Adrenal gland (tissue), 19 donors: ENCODE measurements at places on chromosomes 4 and X. TPM values are rescaled to one million over a fixed set of nuclear protein-coding genes. Genes with fewer than 3 reads are reported as not detected.

Gene NMU
- total RNA-seq: not detected

Gene IL21
- not detected for total RNA-seq

Gene ABCE1
- total RNA-seq: 29.6 TPM

Gene TBC1D9
- total RNA-seq: 14.2 TPM

Gene FAM9C
- not detected for total RNA-seq

Gene P2RY4
- total RNA-seq: 0.14 TPM

Gene SLITRK4
- total RNA-seq: 25.6 TPM

Gene MORC4
- 47.3 TPM for total RNA-seq

Gene ANXA10
- total RNA-seq: not detected

Gene AASDH
- 13.8 TPM for total RNA-seq

Gene DMP1
- not detected for total RNA-seq

DNA sequence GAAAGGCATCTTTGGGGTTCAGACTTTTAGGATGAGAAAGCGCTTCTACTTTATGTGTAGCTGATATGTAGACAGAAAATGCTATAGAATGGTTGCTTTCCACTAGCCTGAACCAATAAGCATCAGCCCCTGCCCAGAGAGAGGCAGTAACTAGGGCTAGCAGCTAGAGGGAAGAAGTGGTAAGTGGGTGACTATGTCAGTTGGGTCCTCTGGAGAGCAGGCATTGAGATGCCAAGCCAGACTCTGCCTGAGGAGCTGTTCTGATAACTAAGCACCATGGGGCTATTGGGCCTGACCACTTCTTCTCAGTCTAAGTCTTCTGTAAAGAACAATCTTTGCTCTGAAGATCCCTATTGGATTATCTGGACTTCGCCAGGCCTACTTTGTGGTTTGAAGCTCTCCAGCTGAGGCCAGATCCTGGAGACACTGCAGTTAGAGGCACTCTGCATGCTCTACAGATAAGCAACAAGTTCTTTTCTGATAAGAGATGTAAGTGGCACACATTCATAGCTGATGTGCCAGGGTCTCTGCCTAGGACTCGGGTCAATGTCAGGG is 146.1 kb downstream of the RBM46 start:
- H3K4me3 ChIP-seq: no peak overlapping the region
- DNase-seq: no peak
- H3K27me3 ChIP-seq: no peaks in the 10 kb centered on the region
- H3K36me3 ChIP-seq: no peaks in the 10 kb centered on the region
- H3K4me1 ChIP-seq: no peaks in the 10 kb centered on the region

GRCh38 chr4:157443537-157443936 is 223.0 kb downstream of the GRIA2 start:
- no peak overlapping the region for H3K4me3 ChIP-seq
- no peak for DNase-seq
- no peak overlapping the region for H3K27ac ChIP-seq
- no peaks in the 10 kb centered on the region for H3K27me3 ChIP-seq
- H3K4me1 ChIP-seq: no peaks in the 10 kb centered on the region

DNA sequence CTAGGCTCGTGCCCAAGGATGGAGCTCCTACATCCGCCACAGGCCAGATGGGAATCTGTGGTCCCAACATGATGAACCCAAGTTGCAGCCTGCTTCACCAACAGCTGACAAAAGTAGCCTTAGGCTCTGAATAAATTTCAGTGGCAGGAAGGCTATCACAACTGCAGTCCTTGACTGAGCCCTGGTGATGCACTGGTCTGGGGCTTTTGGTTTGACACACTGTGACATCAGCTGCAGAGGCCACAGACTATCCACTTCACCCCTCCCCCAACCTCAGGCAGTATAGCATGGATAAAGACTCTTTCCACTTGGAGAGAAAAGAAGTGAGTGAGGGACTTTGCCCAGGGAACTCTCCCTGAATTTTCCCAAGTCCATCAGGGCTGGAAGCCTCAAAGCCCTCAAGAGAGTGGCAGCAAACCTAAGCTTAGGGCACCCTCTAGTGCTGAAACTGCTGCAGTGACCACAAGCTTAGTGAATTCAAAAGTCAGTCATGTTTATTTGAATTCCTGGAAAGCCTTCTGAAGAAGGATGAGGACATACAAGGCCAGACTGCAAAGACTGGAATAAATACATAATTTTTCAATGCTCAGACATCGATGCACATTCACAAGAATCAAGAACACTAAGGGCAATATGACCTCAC is 135.0 kb upstream of the TENT5D start:
- no peak overlapping the region for H3K4me3 ChIP-seq
- H3K27ac ChIP-seq: no peak overlapping the region
- no peak for DNase-seq

DNA sequence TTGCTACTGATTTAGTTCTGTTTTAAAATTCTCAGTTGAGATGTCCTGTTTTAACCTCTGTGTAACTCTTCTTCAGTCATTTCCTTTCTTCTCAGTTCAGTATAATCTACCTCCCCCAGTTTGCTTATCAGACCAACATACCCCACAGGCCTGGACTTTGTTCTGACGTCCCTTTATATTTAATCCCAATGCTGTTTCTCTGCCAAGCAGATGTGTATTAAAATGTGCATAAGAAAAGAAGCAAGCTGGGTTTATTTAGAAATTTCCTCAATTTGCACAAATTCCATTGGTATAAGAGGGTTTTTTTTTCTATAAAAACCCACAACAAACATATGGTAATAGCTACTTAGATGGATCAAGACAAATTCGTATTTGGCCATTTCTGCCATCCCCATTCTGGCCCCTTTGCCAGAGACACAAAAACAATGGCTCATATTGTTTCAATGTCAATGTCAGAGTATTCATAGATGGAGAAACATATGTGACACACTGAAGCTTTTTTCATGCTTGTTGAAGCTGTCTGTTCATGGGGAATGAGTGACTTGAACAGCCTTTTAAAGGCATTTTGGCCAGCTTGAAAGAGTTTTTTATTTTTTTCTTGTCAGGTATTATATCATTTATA is 24.5 kb downstream of the HCCS start:
- peaks cover 19% of the 10 kb centered on the region for H3K27me3 ChIP-seq
- no peaks in the 10 kb centered on the region for H3K36me3 ChIP-seq
- H3K4me3 ChIP-seq: no peak overlapping the region

DNA sequence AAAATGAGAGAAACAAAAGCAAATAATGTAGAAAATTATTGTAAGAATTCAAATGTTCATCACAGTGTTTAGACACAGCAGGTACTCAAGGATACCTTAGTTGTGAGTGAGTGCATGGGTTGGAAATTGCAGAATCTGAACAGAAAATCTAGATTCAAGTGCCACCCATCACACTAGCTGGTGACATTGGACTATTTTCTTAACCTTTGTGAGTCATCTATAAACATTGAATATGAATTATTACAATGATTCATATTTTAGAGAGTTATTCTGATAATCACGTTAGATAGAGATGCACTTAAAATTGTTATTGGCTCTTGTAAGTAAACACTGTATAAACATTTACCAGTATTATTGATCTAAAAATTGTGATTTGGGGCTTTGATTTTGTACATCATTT is 1113.1 kb downstream of the STIM2 start:
- no peaks in the 10 kb centered on the region for H3K27me3 ChIP-seq
- no peak overlapping the region for H3K27ac ChIP-seq
- H3K36me3 ChIP-seq: no peaks in the 10 kb centered on the region
- H3K4me1 ChIP-seq: no peaks in the 10 kb centered on the region
- no peak for DNase-seq
- no peak overlapping the region for H3K4me3 ChIP-seq

- DNase-seq: no peak
- no peaks in the 10 kb centered on the region for H3K4me1 ChIP-seq
- no peaks in the 10 kb centered on the region for H3K36me3 ChIP-seq
- no peak overlapping the region for H3K4me3 ChIP-seq
These were observed 28.7 kb downstream of the APLN start for GRCh38 chrX:129626026-129626425.

DNA sequence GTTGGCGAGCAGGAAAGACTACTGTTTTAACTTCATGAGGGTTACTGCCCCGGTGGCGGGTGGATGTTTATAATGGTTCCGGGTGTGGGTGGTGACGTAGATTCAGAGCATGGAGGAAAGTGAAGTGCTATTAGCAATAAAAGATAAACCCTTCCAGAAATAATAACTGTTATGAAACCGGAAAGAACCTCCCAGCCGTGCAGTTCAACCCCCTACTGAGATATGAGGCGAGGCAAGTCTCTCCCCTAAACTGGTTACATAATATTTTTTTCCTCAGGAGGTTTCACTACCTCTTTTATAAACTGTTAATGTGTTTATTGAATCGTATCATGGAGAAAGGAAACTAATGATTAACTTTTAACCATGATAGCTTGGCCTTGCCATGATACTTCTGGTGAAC is 33.9 kb upstream of the STIM2 start:
- no peaks in the 10 kb centered on the region for H3K27me3 ChIP-seq
- no peak overlapping the region for H3K4me3 ChIP-seq
- H3K4me1 ChIP-seq: no peaks in the 10 kb centered on the region

- no peak overlapping the region for H3K4me3 ChIP-seq
- H3K27me3 ChIP-seq: no peaks in the 10 kb centered on the region
- no peaks in the 10 kb centered on the region for H3K4me1 ChIP-seq
- no peak for DNase-seq
These were observed 1151.3 kb upstream of the IGFBP7 start for GRCh38 chr4:58261526-58261925.

DNA sequence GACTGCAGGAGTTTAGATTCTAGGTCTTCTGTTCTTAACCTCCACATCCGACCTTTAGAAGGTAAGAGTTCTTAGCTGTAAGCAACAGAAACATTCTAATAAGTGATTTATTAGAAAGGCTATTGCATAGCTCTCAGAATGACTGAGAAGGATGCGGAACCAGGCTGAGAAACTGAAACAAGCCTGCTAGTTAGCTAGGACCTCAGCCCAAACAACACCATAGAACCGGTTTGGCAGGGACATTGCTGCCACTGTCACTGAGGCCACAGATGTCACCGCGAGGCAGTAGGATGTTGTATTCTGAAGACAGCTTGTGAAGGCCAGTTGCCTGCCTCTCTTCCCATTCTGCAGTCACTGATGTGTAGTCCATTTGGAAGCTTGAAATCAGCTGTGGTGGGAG is 160.0 kb upstream of the ARX start:
- no peaks in the 10 kb centered on the region for H3K36me3 ChIP-seq
- no peak for DNase-seq
- H3K27me3 ChIP-seq: peaks cover 31% of the 10 kb centered on the region
- no peak overlapping the region for H3K27ac ChIP-seq
- no peaks in the 10 kb centered on the region for H3K4me1 ChIP-seq
- H3K4me3 ChIP-seq: no peak overlapping the region

DNA sequence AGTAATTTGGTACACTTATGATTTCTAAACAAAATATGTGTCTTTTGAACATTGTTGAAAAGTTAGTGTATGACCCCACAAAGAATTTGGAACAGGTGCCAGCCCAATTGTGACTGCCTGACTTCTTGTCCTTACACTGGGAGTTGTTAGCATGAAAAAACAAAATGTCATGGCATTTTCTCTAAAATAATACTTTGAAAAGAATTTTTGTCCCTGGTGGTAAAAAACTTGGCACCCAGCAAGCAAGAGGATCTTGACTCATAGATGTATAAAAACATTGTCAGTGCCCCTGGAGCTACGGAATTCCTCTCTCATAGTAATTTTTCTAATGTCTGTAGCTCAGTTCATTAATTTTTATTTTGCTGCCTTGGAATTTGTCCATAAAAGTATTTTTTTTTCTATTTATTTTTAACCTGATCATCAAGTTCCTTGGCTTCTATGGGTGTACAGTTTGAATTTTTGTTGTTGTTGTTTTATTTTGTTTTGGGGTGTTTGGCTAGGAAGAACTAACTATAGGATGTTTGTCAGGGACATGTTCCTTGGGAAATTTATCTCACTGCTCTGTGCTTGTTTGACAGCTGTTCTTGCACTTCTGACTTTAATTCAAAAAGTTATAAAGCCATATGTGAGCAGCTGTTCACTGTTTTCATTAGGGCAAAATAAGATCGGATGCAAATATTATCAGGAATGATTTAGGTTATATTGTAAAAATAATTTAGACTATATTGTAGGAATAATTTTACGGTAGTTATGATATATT is 95.4 kb upstream of the NUDT6 start:
- no peak overlapping the region for H3K27ac ChIP-seq
- no peak overlapping the region for H3K4me3 ChIP-seq
- H3K4me1 ChIP-seq: peaks cover 15% of the 10 kb centered on the region
- H3K27me3 ChIP-seq: no peaks in the 10 kb centered on the region

DNA sequence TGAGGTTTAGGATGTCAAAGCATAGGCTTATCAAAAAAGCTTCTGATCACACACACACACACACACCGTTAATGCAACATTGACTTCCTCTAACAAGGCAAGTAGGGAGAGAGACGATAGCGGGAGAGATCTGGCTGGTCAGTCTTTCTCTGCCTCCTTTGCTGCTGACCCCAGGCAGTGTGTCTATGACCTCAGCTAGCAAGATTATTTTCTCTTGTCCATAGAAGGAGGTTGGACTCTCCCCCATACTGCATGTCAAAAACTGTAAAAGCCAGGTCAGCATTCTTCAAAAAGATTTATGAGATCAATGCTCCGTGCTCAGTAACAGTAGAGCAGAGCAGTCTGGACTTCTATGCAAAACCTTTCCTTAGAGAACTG is 63.5 kb upstream of the PGM2 start:
- H3K4me3 ChIP-seq: no peak overlapping the region
- no peaks in the 10 kb centered on the region for H3K36me3 ChIP-seq
- H3K4me1 ChIP-seq: no peaks in the 10 kb centered on the region
- no peak for DNase-seq
- no peak overlapping the region for H3K27ac ChIP-seq
- no peaks in the 10 kb centered on the region for H3K27me3 ChIP-seq

GRCh38 chr4:158208963-158209640 is 1.2 kb upstream of the TMEM144 start:
- H3K36me3 ChIP-seq: no peaks in the 10 kb centered on the region
- H3K27me3 ChIP-seq: no peaks in the 10 kb centered on the region
- no peak overlapping the region for H3K4me3 ChIP-seq
- peaks cover 18% of the 10 kb centered on the region for H3K4me1 ChIP-seq
- DNase-seq: no peak

GRCh38 chr4:152515678-152516077 is 20.2 kb downstream of the FBXW7 start:
- no peak overlapping the region for H3K27ac ChIP-seq
- H3K4me3 ChIP-seq: no peak overlapping the region
- no peaks in the 10 kb centered on the region for H3K27me3 ChIP-seq
- H3K4me1 ChIP-seq: no peaks in the 10 kb centered on the region
- H3K36me3 ChIP-seq: no peaks in the 10 kb centered on the region

DNA sequence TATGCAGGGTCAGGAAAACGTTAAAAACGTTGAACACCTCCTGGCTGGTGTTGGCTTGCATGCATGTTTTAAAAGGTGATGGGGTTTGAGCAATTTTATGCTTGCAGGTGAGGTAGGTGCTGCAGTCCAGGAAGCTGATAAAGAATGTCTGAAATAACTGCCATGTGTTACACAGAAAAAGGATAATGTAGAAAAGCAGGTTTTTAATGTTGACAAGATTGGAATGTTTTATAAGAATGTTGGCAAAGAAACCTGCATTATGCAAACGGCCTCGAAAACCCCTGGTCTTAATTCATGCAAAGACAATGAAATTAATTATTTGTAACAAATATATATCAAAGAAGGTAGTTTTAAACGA is 723.7 kb upstream of the AGA start:
- H3K4me3 ChIP-seq: no peak overlapping the region
- H3K27ac ChIP-seq: no peak overlapping the region
- H3K4me1 ChIP-seq: no peaks in the 10 kb centered on the region
- H3K36me3 ChIP-seq: no peaks in the 10 kb centered on the region
- no peak for DNase-seq
